T follicular helper cell (primary cell): ENCODE measurements at places on chromosomes 11 and 22.

DNA sequence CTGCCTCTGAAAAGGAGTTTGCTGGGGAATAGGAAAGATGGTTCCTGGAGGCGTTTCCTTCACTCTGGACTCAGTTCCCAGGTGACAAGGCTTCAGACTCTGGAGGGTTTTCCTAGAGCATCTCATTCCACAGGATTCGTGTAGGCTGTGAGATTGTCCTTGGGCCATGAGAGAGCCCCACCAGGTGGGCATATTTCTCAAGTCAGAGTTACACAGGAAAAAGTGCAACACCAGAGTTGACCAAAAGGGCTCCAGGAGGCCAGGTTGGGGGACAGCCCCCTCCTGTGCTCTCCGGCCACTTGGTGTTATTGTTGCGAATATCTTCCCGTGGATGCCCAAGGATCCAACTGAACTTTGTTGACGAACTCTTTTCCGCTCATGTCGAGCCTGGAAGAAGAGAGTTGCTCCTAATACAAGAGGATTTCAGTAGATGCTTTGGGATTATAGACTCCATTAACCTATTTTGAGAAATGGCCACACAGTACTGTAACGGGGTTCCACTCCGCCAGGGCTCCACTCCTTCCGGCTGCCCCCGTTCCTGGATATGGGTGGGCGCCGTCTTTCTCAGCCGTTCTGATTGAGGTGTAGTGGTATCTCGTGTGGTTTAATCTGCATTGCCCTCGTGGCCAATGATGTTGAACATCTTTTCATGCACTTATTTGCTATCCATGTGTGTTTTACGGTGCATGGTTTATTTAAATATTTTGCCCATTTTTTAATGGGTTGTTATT lies 580.3 kb downstream of the BRD1 start:
- DNase-seq: no peak

DNA sequence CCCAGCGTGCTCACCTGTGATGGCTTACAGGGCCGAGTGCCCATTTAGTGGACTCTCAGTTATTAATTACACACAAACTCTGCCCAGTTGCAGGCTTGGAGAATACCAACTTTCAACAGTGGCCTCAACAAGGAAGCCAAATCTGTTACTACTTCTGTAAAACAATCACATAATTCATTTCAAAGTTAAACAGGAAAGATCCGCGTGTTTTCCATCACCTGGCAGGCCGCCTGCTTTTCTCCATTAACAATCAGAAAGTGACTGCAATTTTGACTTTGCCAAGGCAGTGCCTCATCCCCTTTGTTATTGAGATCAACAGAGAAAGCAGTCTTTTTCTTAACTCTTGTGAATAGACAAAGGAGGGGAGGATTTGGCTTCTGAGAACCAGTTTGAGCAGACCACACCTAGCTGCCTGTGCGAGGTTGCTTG lies 77.7 kb downstream of the BARX2 start:
- no peak for DNase-seq

- DNase-seq: no peak
Measured at GRCh38 chr11:64542172-64543125, 48.6 kb upstream of the SLC22A12 start.

DNA sequence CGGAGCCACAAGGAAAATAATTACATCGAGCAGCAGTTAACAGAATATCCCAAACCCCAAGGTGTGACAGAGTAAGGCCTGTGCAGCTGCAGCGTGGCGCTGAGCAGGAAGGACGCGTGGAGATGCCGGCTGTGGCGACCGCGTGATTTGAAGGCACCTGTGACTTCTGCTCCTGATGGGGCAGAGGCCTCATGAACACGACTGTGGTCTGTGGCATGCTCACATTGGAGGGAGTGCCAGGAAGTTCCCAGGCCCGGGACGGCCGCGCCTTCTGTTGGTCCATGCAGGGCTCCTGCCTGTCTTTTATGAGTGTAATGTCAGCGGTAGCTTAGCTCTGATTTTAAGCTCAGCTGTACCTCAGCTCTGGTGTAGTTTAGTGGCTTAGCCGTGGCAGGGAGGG lies 50.4 kb downstream of the TPCN2 start:
- no peak for DNase-seq

DNA sequence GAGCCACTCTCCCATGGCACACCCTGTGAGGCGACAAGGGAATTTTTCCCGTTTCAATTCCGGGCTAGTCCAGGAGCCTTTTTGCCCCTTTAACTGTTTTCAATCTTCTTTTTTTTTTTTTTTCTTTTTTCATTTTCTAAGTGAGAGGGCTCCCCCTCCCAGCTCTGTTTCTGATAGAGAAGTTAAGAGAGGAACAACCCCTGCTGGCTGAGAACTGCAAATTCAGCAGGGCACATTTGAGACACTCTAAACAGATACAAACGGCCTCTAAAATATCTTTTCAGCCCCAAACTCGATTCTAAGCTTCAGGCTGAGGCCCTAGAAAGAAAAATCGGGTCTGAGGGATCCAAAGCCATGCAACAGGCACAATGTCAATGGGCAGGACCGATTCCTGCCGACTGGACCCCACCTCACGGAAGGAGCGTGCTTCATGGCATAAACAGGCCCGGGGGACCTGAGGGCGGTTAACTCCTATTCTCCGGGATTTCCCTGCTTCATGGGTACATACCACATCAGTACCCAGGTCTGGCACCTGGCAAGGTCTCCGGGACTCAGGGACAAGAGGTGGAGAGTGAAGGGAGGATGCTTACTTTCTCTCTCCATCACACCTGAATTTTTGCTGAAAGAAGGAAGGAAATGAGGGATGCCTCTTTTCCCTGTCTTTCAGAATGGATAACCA lies 627.5 kb downstream of the BUD13 start:
- DNase-seq: no peak

GRCh38 chr22:19490628-19491230 lies 11.0 kb downstream of the CDC45 start:
- no peak for DNase-seq

GRCh38 chr11:27370374-27370773 lies 7.4 kb upstream of the CCDC34 start:
- no peak for DNase-seq

GRCh38 chr11:69361466-69361865 lies 67.5 kb downstream of the MYEOV start:
- DNase-seq: no peak

DNA sequence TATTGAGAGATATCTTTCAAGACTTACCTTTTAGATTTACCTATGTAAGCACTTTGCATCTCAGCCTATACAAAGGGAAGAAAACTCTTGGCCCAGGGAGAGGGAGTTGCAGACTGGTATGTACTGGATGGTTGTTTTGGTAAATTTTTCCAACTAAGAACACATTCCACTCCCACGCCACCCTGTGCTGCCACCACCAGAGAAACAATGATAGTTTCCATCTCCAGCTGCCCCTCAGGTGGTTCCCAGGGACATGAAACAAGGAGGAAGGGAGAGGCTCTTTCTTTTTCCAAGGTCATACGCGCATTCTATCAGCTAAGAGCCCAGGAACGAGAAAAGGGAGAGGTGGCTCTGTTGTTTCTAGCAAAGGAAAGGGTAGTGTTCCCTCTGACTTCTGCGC lies 34.4 kb downstream of the CCDC34 start:
- no peak for DNase-seq

GRCh38 chr22:49553076-49553475 lies 274.6 kb downstream of the BRD1 start:
- no peak for DNase-seq

- DNase-seq: no peak
Measured at GRCh38 chr22:47030881-47031627, 268.6 kb downstream of the TBC1D22A start.

DNA sequence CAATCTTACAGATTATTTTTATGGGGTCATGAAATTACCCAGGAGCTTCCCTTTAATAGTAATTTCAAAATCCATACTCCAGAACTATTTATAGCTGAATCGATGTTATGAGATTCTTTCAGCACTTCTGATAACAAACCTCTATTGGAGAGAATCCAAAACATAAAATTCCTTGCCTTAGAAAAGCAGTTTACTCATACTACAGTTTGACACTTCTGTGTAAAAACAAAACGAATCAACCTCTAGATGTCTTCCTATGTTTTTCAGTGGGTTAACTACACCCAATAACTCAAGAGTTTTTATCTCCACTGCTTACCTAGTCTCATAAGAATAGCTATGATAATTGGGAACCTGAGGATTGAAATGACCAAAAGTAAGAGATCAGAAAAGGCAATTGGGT lies 35.6 kb downstream of the KIF18A start:
- no peak for DNase-seq

- DNase-seq: no peak
Measured at GRCh38 chr11:35141571-35141971, 2.6 kb downstream of the CD44 start.

DNA sequence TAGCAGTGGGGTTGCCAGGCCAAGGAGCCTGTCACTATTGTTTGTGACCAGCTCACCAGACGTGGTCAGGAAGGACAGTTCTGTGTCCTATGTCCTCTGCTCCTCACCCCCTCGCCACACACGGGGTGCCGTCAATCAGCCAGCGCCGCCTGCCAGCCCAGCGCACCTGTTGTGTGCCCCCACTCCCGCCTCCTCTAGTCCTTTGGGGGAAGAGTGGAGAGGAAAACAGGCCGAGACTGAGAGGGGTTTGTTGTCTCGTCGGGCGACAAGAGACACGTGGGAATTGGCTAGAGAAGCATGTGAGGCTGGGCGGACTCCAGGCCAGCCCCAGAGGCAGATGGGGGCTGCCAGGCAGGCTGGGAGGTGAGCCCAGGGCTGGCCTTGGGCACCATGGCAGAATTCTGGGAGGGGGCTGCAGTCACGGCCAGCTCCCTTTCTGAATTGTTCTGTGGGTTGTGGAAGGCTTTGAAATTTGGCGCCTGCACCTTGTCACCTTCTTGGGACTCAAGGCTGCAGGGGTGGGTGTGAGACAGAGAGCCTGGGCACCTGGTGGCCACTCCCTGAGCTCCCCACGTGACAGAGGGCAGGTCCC lies 3.1 kb upstream of the KCNQ1OT1 start:
- DNase-seq: no peak

DNA sequence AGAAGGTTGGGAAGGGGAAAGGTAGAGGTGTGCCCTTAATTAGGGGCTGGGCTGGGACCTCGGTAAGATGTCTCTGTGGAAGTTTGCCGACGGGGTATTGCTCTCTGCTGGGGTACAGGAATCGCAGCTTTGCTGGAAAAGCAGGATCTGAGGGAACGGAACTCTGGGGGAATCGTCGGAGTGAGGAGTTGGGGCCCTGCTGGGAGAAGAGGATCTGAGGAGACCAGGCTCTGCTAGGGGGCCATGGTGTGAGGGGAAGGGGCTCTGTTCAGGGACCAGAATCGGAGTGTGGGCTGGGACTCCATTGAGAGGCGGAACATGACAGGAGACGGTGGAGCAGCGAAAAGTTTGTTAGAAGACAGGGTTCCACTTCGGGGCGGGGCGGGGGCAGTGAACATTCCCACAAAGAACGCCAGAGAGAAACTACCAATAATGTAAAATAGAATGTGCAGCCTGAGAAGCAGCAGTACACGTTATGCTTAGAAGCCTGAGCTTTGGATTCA lies 456 bp downstream of the AAMDC start:
- DNase-seq: no peak

DNA sequence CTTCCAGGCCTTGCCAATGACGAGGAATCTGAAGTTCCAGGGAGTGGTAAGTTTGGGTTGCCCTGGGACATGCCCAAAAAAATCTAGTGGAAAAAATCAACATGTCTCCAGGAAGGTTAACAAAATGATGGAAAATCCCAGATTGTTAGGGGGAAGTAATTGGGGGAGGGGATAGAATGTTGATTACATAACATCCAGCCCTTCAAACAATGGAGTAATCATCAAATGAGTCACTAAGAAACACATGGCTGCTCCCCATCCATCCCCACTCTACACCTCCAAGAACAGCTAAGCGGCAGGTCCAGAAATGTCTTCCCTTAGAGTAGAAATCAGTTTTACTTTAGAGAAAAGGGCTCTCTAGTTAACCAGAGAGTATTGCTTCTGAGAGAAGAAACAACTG lies 94.9 kb downstream of the ETS1 start:
- DNase-seq: no peak

DNA sequence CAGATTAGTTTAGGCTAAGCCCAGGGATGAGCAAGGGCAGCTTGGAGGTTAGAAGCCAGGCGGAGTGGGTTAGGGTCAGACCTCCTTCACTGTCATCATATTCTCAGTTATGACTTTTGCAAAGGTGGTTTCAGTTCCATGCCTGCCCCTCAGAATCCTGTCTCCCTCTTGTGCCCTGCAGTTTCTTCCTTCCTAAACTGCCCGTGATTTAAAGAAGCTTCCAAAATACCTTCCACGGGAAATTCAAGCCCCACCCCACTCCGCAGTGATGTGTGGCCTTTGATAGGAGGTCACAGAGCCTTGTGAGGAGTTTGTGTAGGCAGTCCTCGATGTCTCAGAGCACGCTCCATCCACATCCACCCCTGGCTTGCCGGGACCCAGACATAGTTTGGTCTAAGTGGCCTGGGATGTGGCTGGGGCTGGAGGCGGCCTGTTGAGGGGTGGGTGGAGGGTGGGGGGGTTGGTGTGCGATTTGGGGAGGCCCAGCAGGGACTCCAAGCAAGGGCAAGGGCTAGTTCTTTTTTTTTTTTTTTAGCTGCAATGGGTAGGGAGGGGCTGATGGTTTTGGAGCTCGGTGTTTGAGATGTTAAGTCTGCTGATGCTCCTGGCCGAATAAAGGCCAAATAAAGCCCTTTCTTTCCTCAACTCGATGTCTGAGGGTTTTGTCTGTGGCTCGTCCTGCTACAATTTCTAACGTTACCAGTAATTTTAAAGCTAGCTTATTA lies 1.6 kb upstream of the IFITM1 start:
- no peak for DNase-seq

DNA sequence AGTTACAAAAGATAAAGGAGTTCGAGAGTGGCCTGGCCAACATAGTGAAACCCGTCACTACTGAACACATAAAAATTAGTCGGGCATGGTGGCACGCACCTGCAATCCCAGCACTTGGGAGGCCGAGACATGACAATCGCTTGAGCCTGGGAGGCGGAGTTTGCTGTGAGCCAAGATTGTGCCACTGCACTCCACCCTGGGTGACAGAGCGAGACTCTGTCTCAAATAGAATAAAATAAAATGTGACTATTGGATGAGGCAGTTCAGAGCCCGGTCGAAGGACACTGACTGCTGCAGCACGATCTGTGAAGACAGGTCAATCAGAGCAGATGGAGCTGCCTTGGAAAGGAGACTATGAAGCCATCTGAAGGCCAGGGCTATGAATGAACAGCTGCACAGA lies 37.7 kb upstream of the ANO1 start:
- DNase-seq: no peak

DNA sequence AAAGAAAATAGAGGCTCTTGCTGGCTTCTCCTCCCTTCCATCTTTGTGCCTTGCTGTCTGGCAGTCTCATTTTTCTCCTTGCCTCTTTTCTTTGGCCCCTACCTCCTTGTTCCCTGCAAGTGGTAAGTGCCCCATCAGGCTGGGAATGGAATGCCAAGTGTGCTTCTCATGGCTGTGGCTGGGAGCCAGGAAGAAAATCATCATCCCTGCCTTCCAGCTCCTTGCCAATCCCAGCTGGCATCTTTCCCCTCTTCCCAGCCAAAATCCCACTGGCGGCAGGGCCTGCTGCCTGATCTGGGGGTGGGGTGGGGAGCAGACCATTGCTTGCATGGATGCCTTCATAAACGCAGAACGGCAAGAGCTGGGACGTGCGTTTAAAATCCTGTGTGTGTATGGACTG lies 27.0 kb upstream of the SLC25A18 start:
- DNase-seq: no peak

GRCh38 chr11:128890543-128891368 lies at the start of gene KCNJ5:
Gene KCNJ5, plus strand, starts transcription at chr11:128891356. Its CDS starts 19,918 bp downstream, at chr11:128911274.
- no peak for DNase-seq

GRCh38 chr11:8028766-8029165 lies 41.6 kb downstream of the EIF3F start:
- DNase-seq: no peak

- DNase-seq: no peak
Measured at GRCh38 chr11:45877221-45877620, 8.2 kb upstream of the MAPK8IP1 start.
